ENCODE measurements at places on chromosomes 11 and 22. TPM values are rescaled to one million over a fixed set of nuclear protein-coding genes. Genes with fewer than 3 reads are reported as not detected.

Gene OR5B21
- total RNA-seq = not detected

Gene CCDC88B
- total RNA-seq = 12.9 TPM

Gene CENPM
- total RNA-seq = 40.3 TPM

Gene NOX4
- not detected for total RNA-seq

Gene RASL10A
- total RNA-seq = 0.32 TPM

Gene POU2AF3
- 0.37 TPM for total RNA-seq

Gene CDC42BPG
- 1.6 TPM for total RNA-seq
